Activated CD4-positive, CD25-positive, alpha-beta regulatory T cell treated with anti-CD3 and anti-CD28 coated beads, Interleukin-2, amount 50 U/mL, for 24 hours (primary cell): ENCODE measurements at places on chromosomes 13 and 19.

GRCh38 chr13:109869312-109870237, 83.2 kb upstream of the IRS2 start:
- ATAC-seq, result peak; percentile 28

DNA sequence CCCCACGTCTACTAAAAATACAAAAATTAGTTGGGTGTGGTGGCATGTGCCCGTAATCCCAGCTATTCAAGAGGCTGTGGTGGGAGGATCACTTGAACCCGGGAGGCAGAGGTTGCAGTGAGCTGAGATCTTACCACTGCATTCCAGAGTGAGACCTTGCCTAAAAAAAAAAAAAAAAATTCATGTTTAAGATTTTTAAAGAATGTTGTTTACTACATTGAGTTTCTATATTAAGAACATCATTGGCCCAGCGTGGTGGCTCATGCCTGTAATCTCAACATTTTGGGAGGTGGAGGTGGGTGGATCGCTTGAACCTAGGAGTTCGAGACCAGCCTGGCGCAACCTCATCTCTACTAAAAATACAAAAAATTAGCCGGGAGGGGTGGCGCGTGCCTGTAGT, 31.9 kb upstream of the FLT1 start:
- no peak for ATAC-seq

GRCh38 chr19:47471733-47472457, at the start of gene SLC8A2:
TSS of gene SLC8A2 (minus strand) at chr19:47471893. CDS start at chr19:47466403, 5,490 bp downstream.
- peak; percentile 55 for ATAC-seq

GRCh38 chr13:102401766-102402165, at the start of gene FGF14:
TSS of gene FGF14 (minus strand) at chr13:102402048.
- ATAC-seq, result no peak

GRCh38 chr13:111248822-111249221, 71.6 kb upstream of the TEX29 start:
- no peak for ATAC-seq

DNA sequence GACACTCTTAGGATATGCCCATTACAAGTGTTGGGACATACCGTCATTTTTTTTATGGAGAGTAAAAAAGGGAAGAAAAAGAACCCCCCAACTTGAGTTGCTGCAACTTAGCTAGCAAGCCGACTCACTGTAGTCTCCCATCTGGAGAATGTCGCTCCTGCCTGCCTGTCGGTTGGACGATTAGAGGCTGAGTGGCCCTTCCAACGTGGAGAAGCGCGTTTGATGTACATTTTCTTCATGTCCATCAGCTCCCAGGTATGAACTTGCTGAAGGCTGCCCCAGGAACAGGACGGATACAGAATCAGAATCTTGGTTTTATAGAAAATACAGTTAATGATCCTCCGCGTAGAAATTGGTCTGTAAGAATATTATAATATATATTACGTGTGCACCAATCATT, 189.0 kb upstream of the SOX1 start:
- no peak for ATAC-seq

DNA sequence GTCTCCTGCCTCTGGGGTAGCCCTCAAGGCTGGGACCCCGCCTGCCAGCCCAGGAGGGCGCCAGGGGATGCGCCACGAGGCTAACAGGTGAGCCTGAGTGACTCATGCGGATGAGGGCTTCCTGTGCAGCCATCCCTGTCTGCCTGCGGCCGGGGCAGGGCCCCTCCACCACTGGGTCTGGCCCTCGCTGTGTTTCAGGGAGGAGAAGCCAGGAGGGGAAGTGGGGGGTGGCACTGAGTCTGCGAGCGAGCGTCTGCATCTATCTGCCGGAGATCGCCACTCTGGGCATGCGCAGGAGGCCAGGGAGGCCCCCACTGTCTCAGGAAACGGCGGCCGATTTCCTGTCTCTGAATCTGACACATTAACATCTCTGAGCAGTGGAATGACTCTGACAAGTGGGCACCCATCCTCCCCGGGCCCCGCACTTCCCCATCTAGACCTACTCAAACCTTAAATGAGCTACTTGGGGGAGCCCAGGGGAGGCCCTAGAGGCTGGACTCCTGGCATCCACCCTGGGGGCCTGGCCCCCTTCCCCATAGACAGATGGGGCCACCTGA, 19.7 kb downstream of the RFX1 start:
- peak; percentile 93 for ATAC-seq

DNA sequence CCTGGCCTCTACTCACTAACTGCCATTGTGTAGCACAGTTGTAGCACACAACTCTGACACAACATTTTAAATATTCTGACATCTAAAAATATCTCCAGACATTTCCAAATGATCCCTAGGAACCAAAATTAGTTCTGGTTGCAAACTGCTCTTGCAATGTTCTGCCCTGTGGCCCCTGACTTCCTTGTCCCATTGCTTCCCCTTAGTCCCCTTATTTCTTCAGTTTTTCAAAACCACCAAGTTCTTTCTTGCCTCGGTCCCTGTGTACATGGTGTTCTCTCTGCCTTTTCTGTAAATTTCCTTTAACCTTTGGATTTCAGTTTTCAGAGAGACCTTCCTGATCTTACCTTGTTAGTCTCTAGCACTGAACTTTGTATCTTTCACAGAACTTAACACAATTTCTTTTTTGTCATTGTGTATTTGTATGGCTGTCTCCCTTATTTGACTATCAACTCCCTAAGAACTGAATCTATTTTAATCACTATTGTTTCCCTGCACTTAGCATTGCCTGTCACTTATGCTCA, 87.6 kb upstream of the MLNR start:
- ATAC-seq, result no peak

DNA sequence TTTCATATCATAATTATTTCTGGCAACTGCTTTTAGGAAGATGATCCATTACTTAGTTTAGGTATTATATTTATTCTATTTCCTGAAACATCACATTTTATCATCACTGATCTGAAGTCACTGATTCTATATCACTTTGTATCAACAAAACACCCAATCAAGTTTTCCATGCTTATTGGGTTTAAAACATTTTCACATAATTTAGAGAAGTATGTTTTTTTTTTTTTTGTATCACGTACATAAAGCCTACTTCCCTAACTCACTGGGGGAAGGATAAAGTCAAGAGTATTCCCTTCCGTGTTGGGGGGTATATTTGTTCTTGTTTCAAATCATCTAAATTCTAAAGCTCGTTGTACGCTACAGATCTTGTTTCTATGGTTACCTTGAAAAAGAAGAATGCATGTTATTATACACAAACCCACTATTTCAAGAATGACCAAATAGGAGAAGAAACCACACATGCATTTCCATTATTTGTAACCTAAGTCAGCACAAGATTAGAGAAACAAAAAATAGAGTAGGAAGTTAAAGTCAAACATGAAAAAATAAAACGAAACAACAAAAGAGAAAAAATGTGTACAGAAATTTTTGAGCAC, 637.2 kb upstream of the MIR17HG start:
- no peak for ATAC-seq

- ATAC-seq, result no peak
Observed at GRCh38 chr19:33662391-33663092, 40.8 kb downstream of the CHST8 start.

DNA sequence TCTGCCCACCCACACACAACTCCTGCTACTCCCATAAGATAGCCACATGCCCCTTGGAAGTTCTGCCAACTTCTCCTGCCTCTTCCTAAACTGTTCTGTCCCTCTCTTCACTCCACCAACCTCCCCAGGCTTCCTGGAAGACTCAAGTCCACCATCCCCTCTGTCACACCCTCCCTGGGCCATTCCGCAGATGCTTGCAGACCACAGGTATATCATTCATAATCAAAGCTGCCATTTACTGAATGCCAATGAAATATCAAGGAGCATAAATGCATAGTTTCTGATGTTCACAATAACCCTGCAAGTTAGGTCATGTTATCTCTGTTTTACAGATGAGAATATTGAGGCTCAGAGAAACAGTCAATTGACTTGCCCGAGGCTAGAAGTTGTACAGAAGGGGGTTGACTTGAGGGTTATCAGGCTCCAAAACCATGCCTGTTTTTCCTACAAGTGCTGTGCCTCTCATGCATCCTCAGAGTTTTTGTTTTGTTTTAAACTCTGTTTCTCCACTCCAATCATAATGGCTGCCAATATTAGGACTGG, 135.6 kb downstream of the SLC7A1 start:
- no peak for ATAC-seq

- ATAC-seq, result no peak
Observed at GRCh38 chr13:101514695-101515275, 62.3 kb downstream of the ITGBL1 start.

DNA sequence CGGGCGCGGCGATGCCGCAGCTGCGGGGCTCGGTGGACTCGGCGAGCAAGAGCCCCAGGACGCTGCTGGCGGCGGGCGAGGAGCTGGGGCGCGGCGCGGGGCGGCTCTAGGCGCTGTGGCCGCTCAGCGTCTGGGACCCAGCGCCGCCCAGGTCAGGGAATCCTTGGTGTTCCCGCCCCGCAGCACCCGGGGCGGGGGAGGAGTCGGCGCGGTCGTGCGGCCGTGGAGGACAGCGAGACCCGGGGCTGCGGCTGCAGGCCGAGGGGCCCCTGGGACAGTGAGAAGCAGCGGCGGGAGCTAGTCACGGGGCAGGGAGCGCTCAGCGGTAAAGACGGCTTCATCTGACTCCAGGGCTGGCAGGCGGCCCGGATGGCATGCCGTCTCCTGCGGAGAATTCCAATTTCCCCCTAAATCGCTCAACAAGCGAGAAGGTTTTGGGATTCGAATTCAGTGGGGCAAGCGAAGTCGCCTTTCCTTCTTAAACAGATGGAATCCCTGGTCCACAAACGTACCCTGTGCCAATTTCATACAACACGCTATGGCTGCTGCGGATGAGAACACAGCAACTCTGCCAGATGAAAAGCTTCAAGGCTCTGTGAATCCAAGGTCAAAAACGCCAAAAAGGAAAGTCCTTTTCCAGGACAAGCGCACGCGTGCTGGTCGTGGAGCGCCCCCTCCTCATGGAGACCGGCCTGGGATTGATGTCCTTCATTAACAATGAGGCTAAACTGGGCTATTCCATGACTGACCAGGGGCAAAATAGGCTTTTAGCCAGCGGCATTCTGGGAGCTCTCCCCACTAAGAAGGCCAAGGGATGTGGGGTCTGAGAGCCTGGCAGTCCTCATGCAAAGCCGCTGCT, 4.2 kb upstream of the ZSCAN4 start:
- ATAC-seq, result no peak

DNA sequence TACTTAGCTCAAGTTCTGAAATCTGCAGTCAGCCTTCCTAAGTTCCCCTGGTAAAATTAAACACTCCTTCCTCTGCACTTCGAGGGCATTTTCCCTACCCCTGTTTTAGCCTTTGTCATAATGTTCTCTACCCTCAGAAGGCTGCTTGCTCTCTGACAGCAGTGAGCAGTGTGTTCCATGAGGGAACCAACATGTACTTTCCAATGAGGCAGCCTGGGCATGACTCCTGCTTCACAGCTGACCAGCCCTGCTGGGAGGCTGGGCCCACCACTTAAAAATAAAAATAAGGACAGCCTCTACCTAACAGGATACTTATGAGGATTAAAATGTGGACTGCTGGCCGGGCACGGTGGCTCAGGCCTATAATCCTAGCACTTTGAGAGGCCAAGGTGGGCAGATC, 26.4 kb downstream of the RUBCNL start:
- ATAC-seq, result no peak

DNA sequence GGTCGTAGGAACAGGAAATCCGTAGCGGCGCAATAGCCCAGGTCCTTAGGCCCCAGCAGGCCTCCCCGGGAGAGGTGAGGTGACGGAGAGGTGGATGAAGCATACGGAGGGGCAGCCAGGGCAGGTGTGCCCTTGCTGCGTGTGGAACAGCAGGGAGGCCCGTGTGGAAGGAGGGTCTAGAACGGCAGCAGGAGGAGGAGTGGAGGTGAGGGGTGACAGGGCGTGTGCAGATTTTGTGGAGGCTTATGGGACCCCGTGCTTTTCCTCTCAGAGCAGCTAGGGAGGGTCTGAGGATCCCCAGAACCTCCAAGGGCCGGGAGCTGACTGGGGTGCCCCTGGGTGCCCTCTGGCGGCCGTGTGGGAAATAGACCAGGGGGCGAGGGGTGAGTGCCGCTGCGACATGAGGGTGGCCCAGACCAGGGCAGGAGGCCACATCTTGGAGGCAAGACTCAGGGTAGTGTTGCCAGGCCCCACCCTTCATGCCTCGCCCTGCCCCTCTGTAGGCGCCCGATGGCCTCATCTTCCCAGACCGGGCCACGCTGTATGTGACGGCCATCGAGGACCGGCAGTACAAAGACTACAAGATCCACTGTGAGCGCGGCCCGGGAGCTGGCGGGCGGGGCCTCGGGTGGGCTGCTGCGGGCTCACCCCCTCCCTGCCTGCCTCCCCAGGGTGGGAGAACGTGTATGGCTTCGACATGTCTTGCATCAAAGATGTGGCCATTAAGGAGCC, 5.0 kb upstream of the ADM5 start:
- ATAC-seq, result no peak

DNA sequence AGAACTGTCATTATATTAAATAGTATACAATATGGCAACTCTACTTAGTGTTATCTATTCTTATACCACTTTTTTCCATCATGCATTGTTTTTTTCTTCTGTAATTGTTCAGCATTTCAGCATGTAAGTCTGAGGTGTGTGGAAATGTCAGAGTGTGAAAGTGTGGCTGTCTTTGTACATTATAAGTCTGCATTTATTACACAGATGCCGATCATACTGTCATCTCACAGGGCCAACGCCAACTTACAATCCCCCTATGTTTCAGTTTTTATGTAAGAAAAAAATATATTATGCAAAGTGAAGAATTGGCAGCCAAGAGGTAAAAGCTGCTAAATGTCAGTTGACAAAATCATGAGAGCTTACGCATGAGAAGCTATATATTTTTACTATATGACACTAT, 42.9 kb upstream of the PCDH17 start:
- no peak for ATAC-seq

GRCh38 chr19:55230329-55230728, 1.8 kb upstream of the TMEM86B start:
- no peak for ATAC-seq

DNA sequence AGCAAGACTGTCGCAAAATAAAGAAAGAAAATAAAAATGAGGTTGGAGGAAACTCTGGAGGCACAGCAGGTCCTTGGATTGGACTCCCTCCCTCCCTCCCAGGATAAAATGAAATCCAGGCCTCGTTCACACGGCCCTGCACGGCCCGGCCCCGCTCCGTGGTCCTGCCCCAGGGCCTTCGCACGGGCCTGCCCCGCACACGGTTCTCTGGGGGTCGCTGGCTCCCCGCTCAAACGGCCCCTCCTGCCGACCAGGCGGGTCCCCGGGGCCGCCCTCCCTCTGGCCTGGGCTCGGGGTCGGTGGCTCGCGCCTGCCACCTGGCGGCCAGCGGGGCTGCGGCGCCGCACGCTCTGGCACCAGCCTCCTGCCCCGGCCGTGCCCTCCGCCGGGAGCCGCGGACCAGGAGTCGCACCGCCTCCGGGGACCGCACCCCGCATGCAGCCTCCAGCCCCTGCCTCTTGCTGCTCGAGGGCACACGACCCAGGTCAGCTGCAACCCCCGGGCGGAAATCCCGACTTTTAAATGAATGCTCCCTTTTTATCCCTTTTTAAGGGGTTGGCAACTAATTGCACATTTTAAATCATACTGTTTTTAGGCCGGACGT, 1.5 kb upstream of the WDR18 start:
- ATAC-seq, result peak; percentile 83

GRCh38 chr19:47390533-47391488, 28.5 kb downstream of the MEIS3 start:
- ATAC-seq, result no peak

GRCh38 chr13:55483626-55484158, 1657.0 kb upstream of the PRR20A start:
- no peak for ATAC-seq

GRCh38 chr19:48529156-48529555, 17.5 kb upstream of the LMTK3 start:
- no peak for ATAC-seq

- no peak for ATAC-seq
Observed at GRCh38 chr13:19981685-19982238, 23.2 kb downstream of the ZMYM2 start.

GRCh38 chr19:9941231-9941630, 4.9 kb upstream of the OLFM2 start:
- ATAC-seq, result no peak
